ENCODE measurements at places on chromosomes 11 and 22.

GRCh38 chr11:128481135-128481534 is 106.2 kb downstream of the ETS1 start:
- DNase-seq, result no peak

DNA sequence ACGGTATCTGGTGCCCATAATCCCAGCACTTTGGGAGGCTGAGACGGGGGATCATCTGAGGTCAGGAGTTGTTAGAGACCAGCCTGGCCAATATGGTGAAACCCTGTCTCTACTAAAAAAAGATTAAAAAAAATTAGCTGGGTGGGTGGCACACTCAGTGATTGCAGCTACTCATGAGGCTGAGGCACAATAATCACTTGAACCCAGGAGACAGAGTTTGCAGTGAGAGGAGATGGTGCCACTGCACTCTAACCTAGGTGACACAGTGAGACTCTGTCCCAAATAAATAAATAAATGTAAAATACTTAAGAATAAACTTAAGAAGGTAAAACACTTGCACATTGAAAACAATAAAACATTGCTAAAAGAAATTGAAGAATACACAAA is 90.4 kb downstream of the ZNF280B start:
- DNase-seq, result no peak

GRCh38 chr11:69297787-69298266 is 3.9 kb downstream of the MYEOV start:
- DNase-seq, result peak; percentile 34

GRCh38 chr11:117020869-117021564 is 77.2 kb downstream of the SIK3 start:
- DNase-seq, result no peak

DNA sequence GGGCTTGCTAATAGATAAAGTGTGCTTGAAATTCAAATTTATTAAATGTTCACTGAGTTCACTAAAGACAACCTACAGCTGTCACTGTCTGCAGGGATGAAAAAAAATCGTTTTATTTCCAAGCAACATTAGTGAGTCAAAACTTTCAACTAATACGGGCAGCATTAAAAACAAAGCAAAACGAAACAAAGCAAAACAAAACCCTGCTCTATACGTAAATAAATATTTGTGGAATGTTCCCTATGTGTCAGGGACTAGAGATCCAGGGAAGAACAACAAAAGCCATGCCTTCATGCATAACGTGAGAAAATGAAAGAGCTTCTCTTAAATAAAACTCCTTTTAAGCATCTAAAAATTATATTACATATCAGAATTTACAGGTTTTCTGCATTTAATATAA is 553 bp downstream of the NAALAD2 start:
- DNase-seq, result no peak

DNA sequence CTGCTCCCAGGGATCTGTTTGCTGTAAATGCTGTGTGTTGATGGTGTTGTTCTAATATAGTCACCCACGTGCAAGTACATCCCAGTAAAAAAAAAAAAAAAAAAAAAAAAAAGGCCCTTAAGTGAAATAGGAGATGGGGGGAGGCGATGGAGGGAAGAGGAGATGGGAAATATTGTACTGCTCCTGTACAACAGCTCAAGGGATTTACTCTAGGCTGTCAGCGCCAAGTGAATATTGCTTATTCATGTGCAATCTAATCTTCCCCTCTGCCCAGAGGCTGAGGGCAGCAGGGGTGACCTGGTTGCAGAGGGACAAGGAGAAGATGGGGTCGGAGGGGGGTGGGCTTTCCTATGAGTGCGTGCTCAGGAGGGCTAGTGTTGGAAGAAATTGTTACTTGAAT is 206.2 kb upstream of the CADM1 start:
- no peak for DNase-seq

GRCh38 chr11:130772266-130773227 is 143.7 kb downstream of the SNX19 start:
- no peak for DNase-seq

DNA sequence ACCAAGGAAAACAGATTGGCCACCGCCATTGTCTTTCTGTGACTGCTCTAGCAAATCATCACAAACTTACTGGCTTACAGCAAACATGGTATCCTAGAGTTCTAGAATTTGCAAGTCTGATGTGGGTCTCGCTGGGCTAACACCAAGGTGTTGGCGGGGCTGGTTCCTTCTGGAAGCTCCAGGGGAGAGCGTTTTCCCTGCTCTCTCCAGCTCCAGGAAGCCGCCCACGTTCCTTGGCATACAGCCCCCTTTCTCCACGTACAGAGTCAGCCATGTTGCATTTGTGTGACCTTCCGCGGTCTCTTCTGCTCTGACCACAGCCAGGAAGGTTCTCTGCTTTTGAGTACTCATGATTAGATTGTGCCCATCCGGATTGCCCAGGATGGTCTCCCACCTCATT is 27.5 kb downstream of the TBC1D22A start:
- no peak for DNase-seq

DNA sequence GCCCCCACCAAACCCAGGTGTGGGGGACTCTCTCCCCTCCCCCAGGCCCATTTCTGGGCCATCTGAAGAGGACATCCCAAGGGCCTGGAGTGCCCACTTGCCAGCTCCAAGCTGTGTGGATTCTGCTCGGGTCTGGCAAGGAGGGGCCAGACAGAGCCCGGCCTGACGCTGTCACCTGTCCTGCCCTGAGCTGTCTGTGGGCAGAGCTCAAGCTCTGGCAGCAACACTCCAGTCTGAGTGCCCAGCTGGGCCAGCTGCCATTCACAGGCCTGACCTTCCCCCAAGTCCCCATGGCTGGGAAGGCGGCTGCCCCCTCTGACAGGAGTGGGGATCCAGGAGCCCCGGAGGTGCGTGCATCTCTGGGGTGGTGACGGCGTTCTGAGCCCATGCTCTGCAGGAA is 6.2 kb upstream of the PIM3 start:
- no peak for DNase-seq

DNA sequence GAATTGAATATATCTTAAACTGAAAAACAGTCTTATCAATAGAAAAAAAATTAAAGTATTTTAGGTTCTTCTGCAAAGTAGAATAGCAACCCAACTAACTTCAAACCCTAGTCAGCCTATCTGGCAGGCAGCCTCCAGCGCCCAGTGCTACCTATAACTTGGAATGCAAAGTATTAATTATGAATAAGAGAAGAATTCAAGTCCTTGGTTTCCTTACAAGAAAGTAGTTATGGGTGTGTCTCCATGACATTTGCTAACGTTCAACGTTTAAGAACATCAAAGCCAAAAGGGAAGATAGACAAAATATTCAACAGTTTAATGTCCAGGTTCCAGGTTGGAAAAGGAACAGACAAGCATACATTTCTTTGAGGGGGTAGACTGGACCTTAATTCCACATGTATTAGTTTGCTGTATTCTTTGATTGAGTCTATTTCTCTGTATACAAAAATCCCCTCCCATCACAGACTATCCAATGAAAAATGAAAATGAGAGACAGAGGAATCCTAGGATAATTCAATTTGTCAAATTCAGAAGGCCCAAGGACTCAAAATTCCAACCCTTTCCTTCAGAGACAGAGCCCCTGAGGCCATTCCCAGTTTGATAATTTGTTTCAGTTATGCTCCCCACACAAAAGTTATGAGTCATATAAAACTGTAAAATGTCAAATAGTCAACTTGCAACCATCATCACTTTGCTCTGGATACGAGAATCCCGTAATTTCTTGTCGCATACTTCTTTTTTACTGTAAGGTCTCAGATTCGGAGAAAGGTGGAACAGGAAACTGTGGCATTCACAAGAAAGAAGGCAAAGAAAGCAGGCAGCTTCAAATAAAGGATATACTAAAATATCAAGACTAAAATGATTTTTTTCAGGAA is 83.7 kb upstream of the CHRM4 start:
- DNase-seq, result no peak

DNA sequence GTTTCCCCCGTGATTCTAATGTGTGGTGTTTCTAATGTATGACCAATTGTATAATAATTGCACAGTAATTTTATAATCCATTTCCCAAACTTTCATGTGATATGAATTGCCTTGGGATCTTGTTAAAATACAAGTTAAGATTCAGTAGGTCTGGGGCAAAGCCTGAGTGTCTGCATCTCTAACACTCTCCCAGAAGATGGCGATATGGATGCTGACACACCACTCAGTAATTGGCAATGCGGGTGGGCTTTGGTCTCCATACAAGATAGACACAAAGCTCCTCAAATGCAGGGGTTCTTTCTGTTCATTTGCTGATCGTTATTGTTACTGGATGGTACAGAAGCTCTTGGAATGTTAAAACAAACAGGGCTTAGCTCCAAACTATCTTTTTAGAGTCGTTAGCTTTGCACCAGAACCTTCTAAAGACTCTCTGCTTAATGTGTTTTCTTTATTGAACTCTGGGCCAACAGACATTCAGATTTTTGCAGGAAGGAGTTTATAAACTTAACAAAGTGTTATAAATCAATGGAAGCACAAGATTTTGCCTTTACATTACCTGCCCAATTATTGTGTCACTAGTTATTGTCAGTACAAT is 45.4 kb upstream of the ANO3 start:
- no peak for DNase-seq

DNA sequence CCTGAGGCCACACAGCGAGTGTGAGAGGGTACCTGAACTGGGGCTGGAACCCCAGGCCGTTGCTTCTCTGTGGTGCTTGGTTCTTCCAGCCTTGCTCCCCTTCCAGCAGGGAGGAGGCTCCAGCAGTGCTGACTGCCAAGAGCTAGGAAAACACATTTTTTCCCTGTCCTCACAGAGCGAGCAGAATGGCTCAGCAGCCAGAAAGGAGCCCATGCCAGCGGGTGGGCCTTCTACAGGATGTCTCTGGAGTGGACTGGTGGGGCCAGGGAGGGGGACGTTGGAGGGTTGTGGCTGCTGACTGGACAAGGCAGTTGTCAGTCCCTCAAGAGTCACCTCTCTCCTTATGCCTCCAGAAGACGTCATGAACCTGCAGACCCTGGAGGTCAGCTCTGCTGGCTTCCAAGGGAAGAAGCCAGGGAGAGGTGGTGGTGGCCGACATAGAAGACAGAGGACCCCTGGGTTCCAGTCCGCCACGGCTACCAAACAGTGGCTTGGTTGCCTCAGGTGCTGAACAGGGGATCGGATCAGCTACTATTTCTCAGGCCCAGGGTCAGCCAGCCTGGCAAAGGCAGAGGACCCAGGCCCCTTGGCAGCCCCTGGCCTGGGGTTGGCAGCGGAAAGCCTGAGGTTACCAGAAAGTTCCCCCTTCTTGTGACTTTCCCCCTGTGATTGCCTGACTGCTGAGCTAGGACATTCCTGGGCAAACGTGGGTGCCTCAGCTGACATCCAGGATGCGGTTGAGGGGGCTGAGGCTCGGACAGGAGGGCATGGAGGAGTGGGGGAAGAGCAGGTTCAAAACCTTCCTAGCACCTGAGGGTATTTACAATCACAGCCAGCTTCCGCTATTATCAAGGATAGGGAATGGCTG is 3.7 kb downstream of the MAFF start:
- DNase-seq, result no peak

- DNase-seq, result no peak
Observed at GRCh38 chr22:45329530-45329936, 19.8 kb downstream of the FAM118A start.

Data from CD4-positive, alpha-beta T cell treated with Interleukin-2 at 100 ng/mL for 4 hours (primary cell).